ENCODE measurements at places on chromosomes 2 and 18. TPM values are rescaled to one million over a fixed set of nuclear protein-coding genes. Genes with fewer than 3 reads are reported as not detected.

The TTC27 gene
- 17.4 TPM for total RNA-seq

The SPATA3 gene
- total RNA-seq = not detected

The IL1R1 gene
- 111 TPM for total RNA-seq

The ZNF385B gene
- total RNA-seq = 70.8 TPM

The ALLC gene
- not detected for total RNA-seq

The MOGAT1 gene
- 1.7 TPM for total RNA-seq

GRCh38 chr2:47941936-47942335 lies 35.6 kb upstream of the FBXO11 start:
- no peaks in the 10 kb centered on the region for H3K36me3 ChIP-seq
- H3K4me3 ChIP-seq = no peak overlapping the region
- no peaks in the 10 kb centered on the region for H3K27me3 ChIP-seq
- no peak for DNase-seq
- H3K27ac ChIP-seq = no peak overlapping the region

GRCh38 chr2:51959696-51960095 lies 927.8 kb upstream of the NRXN1 start:
- no peak overlapping the region for H3K27ac ChIP-seq
- H3K4me1 ChIP-seq = no peaks in the 10 kb centered on the region
- H3K4me3 ChIP-seq = no peak overlapping the region
- no peaks in the 10 kb centered on the region for H3K36me3 ChIP-seq

GRCh38 chr2:38750011-38750890 lies 910 bp downstream of the SRSF7 start:
- H3K4me3 ChIP-seq = peak overlapping the region; percentile 89
- DNase-seq = peak; percentile 58
- H3K4me1 ChIP-seq = peaks cover 31% of the 10 kb centered on the region

DNA sequence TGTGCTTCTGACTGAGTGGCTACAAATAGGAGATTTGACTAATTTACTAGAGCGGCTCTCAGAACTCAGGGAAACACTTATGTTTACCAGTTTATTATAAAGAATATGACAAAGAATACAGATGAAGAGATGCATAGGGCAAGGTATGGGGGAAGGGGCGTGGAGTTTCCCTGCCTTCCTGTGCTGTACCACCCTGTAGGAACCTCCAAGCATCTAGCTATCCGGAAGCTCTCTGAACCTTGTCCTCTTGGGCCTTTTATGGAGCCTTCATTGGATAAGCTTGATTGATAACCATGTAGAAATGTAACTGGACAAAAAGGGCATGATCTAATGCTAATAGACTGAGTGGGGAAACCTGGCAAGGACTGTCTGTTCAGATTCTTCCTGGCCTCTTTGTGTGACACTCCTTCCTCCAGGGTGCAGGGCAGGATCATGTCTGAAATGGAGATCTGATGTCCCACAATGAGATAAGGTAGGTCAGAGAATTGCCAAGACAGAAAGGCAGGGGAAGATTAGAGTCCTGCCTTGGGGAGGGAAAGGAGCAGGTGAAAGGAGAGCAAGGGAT lies 101.8 kb upstream of the NPAS2 start:
- H3K4me1 ChIP-seq = no peaks in the 10 kb centered on the region
- H3K27me3 ChIP-seq = no peaks in the 10 kb centered on the region
- no peak overlapping the region for H3K27ac ChIP-seq
- H3K4me3 ChIP-seq = no peak overlapping the region
- no peaks in the 10 kb centered on the region for H3K36me3 ChIP-seq

GRCh38 chr2:10635430-10635829 lies 54.3 kb downstream of the NOL10 start:
- H3K27ac ChIP-seq = no peak overlapping the region
- no peak overlapping the region for H3K4me3 ChIP-seq
- no peaks in the 10 kb centered on the region for H3K4me1 ChIP-seq
- DNase-seq = no peak
- peaks cover 20% of the 10 kb centered on the region for H3K36me3 ChIP-seq

All from lung (tissue), 17 donors.